Stimulated activated CD8-positive, alpha-beta memory T cell treated with anti-CD3 and anti-CD28 coated beads, Interleukin-12 subunit alpha, Interleukin-12 subunit beta, amount 100 ng/mL, for 4 hours (primary cell): ENCODE measurements at places on chromosomes 11 and 22.

- no peak for DNase-seq
Measured at GRCh38 chr11:119572481-119573424, 149.8 kb upstream of the THY1 start.

- no peak for DNase-seq
Measured at GRCh38 chr11:17161515-17161914, 46.3 kb downstream of the PIK3C2A start.

GRCh38 chr11:125594958-125595357 lies 2.3 kb downstream of the STT3A start:
- DNase-seq: no peak

DNA sequence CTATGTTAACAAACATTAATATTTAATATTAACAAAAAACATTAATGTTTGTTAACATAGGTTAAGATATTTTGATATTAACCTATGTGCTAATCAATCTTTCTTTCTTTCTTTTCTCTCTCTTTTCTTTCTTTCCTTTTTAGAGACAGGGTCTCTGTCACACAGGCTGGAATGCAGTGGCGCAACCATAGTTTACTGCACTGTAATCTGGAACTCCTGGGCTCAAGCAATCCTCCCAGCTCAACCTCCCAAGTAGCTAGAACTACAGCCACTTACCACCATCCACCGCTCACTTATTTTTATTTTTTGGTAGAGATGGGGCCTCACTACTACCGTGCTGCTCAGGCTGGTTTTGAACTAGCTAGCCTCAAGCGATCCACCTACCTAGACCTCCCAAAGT lies 13.2 kb downstream of the SIK3 start:
- DNase-seq: no peak

DNA sequence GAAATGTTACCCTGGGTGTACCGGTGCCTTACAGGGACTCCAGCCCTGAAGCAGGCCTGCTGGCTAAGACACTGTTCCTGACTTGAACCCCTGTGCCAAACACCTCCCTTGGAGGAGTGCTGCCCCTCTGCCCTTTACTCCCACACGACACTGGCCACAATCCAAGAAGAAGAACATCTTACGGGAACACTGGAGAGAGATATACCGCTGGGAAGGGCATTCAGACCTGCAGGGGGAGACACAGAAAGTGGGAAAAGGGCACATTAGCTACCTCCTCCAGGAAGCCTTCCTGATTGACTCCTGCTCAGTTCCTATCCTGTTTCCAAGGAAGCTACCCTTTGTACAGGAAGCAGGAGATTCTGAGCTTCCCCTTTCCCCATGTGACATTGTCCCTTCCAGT lies 18.7 kb downstream of the TMPRSS13 start:
- DNase-seq: no peak
